Hematopoietic multipotent progenitor cell treated with erythropoietin and hydrocortisone succinate and interleukin-3 and kit ligand, for 8 days (in vitro differentiated cells): ENCODE measurements at places on chromosomes 3 and 15.

DNA sequence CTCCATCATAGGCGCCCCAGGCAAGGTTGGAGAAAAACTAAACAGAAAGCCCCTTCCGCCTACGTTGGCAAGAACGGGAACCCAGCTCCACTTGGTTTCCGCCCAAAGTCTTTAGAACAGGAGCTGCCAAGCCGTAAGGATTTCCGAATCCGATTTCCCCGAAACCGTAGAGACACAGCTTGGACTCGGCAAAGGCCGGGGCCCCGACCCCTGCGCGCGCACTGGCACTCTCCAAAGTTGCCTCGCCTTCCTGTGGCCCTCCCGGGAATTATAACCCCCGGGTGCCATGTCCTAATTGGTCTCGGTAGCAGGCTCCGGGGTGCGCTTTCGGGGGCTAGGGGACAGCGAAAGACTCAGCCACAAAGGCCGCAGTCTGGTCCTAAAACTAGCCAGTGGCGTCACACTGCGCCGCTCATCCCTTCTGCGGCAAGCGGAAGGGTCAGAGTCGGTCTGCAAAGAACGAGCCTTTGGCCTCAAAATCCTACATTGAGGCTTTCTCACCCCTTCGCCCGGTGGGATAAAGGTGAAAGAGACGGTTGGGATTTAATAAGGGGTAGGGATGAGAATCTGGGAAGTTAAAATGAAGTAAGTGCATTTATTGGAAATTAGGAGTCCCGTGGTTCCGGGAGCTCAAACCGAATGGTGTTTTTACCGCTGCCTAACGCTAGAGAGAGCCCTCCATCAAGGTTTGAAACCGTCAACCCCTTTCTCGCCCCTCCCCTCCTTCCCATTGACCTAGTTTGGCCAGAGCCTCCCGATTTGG, 6.8 kb downstream of the BCL6 start:
- DNase-seq, result peak; percentile 85

GRCh38 chr3:45987368-45988291, 8.0 kb downstream of the FYCO1 start:
- DNase-seq, result no peak

- DNase-seq, result no peak
Observed at GRCh38 chr3:145936971-145937370, 224.0 kb downstream of the PLOD2 start.

DNA sequence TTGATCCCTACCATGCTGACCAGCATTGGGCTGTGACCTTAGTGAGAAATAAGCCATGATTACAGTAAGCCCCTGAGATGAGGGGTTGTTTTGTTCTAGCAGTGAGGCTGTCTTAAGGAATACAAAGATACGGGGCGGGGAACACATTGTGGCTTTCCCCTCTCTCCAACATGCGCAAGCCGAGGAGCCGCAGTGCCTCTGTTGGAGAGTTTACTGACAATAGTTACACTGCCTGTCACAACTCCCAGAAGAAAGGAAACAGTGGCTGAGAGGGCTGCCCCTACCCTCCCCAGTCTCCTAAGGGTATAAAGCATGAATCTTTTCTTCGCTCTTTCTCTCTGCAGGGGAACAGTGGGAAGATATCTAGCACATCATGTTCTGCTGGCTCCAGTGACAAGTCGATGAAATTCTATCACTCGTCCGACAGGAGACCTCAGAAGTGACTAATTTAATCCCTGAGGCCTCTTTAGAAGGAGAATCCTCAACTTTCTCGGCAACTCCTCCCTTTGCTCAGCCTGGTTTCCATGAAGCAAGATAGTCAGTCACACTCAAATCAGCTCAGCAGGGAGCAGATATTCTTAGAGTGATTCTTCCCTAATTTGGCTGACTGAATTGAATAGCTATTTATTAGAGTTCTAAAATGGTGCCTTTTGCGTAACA, 409.0 kb upstream of the PROK2 start:
- no peak for DNase-seq

GRCh38 chr3:113142476-113142875, 68.9 kb upstream of the BOC start:
- no peak for DNase-seq

- peak; percentile 35 for DNase-seq
Observed at GRCh38 chr3:16249336-16249735, 15.4 kb downstream of the DPH3 start.

DNA sequence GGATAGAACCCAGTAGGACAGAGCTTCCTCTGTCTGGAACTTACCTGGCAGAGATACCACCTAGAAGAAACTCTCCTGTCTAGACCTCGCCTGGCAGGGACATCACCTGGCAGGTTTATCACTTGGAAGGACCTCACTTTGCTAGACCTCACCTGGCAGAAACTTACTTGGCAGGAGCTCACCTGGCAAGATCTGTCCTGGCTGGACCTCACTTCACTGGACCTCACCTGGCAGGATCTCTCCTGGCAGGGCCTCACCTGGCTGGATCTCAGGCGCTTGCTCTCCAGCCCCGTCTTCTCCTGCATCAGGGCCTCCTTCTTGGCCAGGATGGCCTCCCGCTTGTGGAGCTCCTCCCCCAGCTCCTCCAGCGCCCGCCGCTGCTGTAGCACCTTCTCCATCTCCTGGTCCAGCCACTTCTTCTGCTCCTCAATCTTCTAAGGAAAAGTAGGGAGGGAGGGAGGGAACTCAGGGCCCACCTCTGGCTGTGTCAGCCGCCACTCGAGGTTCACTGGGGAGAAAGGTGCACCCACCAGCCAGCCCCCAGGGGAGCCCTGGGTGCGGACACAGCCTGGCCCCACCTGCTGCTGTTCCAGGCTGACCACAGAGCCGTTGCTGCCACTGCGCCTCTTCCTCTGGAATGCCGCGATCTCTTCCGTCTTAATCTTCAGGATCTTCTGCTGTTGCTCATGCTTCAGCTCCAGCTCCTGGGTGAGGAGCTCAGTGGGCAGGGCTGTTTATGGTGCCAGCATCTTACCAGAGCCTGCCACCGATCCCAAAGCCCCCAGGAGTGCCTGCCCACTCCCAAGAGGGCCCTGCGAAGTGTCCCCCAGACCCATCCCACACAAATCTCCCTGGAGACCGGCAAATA, 22.5 kb downstream of the KIF7 start:
- DNase-seq, result no peak

- no peak for DNase-seq
Observed at GRCh38 chr3:54619531-54619930, 308.3 kb downstream of the LRTM1 start.

DNA sequence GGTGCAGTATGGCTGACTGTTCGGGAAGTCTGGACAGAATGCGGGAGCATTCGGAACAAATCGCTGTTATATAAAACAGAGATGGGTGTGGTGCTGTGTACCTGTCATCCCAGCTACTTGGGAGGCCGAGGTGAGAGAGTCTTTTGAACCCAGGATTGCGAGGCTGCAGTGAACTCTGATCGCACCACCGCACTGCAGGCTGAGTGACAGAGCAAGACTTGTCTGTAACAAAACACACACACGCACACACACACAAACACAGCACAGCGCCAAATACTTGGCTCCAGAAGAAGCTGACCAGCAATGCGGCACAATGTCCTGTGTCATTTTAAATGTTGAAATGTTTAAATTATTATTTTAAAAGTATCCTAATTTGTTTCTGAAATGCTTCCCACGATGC, 12.6 kb downstream of the RFTN1 start:
- no peak for DNase-seq
